ENCODE measurements at places on chromosomes 5 and 9.

DNA sequence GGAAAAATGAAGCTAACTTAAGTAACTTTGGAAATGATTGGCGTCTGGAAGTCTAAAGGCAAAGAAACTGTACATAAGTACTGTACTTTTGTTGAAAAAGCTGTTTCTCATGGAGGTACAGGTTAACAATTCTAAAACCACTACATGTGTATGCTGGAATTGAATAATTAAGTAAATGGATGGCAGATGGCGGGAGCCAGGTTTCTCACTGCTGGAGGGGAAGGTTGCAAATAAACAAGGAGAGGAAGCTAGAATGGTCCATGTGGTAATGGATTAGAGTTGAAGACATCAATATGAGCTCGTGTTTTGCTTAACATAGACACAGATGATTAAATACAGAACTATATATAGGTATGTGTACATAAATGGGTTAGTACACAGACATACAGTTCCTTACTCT is 43.2 kb upstream of the ASTN2 start:
- no peak for DNase-seq

DNA sequence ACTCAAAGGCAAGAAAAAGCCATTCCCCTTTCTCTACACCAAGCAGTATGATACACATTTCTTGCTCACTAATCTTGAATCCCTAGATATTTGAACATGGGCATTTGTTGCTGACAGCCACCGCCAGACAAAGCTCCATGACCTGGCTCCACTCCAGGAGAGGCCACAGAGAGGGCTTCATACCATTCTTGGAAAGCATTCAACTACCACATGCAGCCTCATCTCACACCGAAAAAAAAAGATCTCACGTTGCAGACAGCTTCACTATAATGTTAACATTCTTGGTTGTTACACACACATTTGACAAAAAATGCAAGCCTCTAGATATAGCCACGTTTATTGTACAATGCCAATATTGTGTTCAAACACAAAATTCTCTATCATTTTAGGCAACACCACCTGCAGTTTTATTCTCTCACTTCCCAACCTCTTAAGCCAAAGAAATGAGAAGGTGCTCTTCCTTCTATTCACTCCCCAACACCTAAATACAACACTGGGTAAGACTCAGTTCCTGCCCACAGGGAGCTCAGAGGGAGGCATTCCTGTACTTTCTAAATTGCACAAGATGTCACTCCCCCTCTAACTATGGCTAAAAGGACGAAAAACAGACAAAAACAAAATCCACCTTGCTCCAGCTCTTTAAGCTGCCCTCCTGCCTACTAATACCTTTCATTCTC is 222.4 kb downstream of the TSSK1B start:
- no peak for DNase-seq

GRCh38 chr9:419571-420171 is 205.0 kb downstream of the DOCK8 start:
- DNase-seq, result no peak

- DNase-seq, result no peak
Measured at GRCh38 chr5:91383956-91384300, 811 bp upstream of the ARRDC3 start.

GRCh38 chr5:159903131-159903530 is 13.2 kb upstream of the ADRA1B start:
- no peak for DNase-seq

DNA sequence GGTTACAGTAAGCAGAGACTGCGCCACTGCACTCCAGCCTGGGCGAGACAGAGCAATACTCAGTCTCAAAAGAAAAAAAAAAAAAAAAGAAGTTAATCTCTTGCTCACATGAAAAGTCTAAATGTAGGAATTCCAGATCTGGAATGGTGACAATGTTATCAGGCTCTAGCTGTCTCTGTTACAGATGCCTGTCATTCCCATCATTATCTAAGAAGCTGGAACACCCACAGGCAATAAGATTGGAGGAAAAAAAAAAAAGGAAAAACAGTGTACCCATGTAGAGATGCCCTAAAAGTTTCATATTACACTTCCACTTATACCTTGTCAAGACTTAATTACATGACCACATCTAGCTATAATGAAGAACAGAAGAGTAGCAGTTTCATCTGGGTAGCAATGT is 38.2 kb downstream of the PTBP3 start:
- DNase-seq, result no peak

GRCh38 chr5:75051217-75051751 is 1.1 kb downstream of the GCNT4 start:
- DNase-seq, result no peak

DNA sequence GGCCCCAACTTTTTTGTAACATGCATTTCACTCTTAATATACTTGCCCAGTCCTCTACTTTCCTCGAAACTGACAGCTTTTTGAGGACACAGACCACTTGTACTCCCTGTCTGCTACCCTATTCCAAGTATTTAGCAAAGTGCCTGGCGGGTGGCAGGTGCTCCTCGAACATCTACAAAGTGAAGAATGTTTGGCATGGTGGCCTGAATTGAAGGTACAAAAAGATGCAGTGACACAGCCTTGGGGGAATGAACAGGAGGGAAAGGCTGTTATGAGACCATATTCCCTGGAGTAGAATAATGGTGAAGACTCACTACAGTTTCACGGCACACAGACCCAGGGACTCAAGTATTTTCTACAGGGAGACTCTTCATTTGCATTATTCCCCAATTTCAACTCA is 590.9 kb downstream of the PRELID2 start:
- no peak for DNase-seq

GRCh38 chr5:149540089-149540488 is 11.2 kb downstream of the CSNK1A1 start:
- no peak for DNase-seq

DNA sequence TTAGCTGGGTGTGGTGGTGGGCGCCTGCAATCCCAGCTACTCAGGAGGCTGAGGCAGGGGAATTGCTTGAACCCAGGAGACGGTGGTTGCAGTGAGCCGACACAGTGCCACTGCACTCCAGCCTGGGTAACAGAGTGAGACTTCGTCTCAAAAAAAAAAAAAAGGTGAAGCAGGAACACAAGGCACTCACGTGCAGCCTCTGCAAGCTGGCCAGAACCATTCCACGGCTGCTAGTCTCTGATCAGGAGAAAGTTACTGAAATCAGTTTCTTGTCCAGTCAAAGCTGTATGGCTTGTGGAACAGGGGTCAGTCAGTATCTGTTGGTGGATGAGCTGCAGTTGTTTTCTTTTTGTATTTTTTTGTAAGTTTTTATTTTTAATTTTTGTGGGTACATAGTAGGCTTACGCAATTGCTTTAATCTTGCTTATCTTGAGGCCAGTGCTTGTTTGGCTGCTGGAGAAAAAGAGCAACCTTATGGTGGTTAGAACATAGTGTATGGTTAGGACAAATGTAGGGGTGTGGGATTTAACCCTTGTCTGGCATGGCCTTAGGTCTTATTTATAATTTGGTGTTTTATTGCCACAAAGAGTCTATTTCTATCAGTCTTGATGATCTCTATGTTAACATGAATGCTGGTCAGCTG is 32.7 kb upstream of the GTF2H2C start:
- no peak for DNase-seq

- no peak for DNase-seq
Measured at GRCh38 chr9:124349267-124349666, 66.0 kb downstream of the PSMB7 start.

DNA sequence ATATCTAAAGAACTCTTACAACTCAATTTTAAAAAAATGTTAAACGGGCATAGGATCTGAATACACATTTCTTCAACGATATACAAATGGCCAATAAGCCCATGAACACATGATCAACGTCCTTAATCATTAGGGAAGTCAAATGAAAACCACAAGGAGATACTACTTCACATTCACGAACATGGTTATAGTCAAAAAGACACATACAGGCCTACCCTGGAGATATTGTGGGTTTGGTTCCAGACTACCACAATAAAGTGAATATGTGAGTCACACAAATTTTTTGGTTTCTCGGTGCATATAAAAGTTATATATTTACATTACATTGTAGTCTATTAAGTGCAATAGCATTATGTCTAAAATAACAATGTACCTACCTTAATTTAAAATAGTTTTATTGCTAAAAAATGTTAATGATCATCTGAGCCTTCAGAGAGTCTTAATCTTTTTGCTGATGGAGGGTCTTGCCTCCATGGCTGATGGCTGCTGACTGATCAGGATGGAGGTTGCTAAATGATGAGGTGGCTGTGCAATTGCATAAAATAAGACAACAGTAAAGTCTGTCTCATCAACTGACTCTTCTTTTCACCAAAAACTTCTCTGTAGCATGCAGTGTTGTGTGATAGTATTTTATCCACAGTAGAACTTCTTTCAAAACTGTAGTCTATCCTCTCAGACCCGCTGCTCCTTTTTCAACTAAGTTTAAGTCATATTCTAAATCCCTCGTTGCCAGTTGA is 15.1 kb downstream of the AK3 start:
- no peak for DNase-seq

DNA sequence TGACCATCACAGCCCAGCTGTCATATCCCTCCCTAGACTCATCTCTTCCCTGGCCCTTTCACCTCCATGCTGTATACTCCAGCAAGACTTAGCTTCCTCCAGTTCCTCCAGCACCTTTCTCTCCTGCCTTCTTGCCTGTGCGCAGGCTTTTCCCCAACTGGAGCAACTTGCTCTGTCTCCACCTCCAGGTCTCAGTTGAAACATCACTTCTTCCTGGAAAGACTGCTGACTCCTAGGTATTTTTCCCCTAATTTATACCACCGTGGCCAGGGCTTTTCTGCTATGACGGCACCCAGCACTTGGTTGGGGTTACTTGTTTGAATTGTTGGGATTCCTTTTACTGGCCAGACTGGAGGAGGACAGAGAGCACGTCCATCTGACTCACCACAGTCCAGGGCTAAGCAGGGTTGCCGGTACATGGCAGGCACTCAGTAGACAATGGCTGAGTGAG is 67.5 kb downstream of the KCNIP1 start:
- DNase-seq, result no peak

DNA sequence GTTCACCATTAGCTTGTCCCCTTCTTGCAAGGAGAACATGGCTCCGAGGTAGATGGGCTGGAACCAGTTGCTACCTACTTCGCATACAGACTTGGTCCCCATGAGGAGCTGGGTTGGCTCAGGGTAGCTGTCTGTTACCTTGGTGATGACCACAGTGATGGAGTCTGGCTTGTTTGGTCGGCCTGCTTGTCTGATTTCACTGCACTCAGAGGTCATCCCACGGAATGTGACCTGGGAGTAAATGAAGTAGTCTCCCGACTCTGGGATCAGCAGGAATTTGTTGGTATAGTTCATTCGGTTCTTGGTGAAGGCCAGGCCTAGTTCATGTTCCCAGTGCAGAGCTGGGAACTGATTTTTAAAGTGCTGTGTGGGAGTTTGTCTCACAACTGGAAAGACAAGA is 15.3 kb downstream of the TNFSF15 start:
- DNase-seq, result no peak

DNA sequence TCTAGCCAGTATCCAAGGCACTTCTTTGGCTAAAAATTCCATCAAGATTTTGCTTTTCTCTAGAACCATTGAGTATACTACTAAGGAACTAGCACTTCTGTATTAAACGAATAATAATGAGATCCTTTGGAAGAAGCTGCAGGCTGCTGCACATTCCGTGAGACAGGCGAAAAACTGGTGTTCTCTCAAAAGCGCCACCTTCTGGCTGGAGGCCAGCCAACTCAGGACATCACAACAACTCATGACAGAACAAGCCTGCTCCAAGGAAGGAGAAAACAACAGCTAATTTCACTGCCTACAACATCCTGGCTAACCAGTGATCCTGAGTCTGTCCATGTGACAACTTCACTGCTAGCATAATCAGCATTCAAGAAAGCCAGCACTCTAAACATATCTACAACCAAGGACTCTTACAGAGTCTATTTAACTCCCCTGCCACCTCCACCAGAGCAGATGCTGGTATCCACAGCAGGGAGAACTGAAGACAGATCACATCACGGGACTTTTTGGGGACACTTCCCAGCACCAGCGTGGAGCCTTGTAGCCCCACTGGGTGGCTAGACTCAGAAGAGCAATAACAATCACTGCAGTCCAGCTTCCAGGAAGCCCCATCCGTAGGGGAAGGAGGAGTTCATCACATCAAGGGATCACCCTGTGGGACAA is 150.5 kb downstream of the YTHDC2 start:
- no peak for DNase-seq

DNA sequence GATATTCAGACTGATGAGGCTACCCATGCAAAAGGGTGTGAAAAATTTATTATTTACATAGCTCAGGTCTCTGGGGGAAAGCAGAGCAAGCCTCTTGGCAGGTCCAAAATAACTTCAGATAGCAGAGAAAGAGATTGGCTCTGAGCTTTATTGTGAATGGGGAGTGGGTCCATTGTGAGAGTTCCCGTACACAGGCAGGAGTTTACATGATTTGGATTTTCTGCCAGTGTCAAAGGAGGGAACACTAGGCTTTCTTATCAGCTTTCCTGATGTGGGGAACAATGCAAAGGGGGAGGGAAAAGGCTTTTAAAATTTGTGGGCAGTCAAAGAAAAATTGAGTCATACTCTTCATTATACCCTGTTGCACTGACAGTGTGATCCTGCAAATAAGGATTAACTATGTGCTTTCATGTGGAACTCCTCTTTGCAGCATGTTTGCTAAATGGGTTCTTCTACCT is 615.0 kb upstream of the RIOK2 start:
- DNase-seq, result no peak

DNA sequence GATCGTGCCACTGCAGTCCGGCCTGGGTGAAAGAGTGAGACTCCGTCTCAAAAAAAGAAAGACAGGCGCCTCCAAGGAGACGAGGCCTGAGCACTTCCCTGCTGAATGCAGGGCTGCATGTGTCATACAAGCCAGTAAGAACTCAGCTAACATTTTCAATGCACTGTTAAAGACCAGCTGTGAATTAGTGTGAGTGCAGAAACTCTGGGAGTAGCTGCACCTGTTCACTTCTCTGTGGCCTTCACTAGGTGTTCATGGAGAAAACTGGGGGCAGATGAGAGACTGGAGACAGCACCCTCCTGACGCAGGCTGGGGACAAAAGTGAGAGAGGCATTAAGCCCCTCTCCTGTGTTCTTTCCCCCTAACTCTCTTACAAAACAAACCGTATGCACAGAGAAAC is 41.8 kb downstream of the FBXO10 start:
- no peak for DNase-seq

GRCh38 chr5:151737431-151737830 is 21.0 kb downstream of the ATOX1 start:
- no peak for DNase-seq

DNA sequence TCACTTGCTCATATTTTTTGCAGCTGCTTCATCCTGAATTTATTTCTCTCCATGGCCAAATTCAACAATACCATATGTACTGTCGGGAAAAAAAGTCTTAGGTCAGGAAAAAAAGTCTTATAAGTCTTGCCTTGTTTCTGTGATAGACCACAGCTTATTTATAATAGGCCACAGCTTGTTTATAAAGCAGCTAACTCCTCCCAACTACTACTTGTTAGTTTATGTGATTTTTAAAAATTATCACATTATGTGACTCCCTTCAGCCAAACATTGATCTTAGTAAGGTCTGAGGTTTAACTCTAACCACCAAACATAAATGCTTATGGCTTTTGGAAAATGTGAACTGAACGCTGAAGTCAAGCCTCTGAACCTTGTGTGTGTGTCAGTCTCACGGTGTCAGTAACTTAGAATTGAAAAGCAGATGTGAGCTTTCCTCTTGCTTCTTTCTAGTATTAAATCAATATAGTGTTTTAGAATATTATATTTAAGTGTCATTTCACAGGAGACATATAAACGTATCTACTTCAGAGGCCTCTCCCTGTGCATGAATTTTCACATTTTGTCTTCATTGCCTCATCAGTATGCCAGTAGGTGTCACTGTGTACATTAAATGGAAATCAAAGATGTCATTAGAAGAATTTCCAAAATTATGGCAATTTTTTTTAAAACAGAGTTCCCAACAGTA is 51.3 kb downstream of the SNX24 start:
- DNase-seq, result no peak
